Pancreas (tissue), 10 donors: ENCODE measurements at places on chromosomes 13 and 19. TPM values are rescaled to one million over a fixed set of nuclear protein-coding genes. Genes with fewer than 3 reads are reported as not detected.

Gene JAK3
- 6.6 TPM for total RNA-seq

Gene CYP4F2
- 0.43 TPM for total RNA-seq

Gene CEACAM6
- total RNA-seq, result 8.8 TPM

Gene LRRC63
- total RNA-seq, result not detected

Gene WDR62
- total RNA-seq, result 0.12 TPM

Gene DNAAF3
- 2.0 TPM for total RNA-seq

Gene EPSTI1
- 1.7 TPM for total RNA-seq

Gene IZUMO4
- 6.2 TPM for total RNA-seq

Gene RNF17
- total RNA-seq, result not detected

Gene KCNJ14
- total RNA-seq, result 0.31 TPM

Gene NECTIN2
- total RNA-seq, result 61.9 TPM

Gene FFAR1
- total RNA-seq, result 0.60 TPM

Gene ZNF708
- total RNA-seq, result 6.9 TPM

DNA sequence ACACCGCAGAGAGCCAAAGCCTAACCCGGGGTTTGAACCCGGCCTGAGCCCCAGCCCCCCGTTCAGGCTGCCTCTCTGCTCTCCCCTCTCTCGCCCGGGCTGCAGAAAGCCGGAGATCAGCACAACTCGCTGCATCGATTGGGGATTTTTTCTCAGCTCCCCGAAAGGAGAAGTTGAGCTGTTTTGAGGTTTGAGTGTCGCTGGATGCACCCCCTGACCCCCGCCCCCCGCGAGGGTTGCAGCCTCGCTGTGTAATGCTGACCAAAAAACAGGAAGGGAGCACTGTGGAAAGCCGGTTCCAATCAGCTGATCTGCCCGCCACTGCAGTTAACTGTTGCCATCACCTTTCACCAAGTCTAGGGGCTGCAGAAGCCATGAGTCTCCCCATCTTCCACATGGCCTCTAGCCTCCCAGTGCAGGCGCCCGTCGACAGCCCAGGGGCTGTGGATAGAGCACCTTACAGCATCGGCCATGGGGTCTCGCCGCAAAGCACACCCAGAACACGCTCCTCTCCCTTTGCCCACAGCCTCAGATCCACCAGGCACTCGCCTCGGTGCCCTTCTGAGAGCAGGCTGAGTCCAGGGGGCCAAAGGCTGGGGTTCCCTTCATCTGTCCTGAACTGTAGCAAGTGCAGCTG lies 34.5 kb downstream of the MYO9B start:
- H3K27ac ChIP-seq, result peak overlapping the region; percentile 37
- no peak overlapping the region for H3K4me3 ChIP-seq
- H3K4me1 ChIP-seq, result no peaks in the 10 kb centered on the region

- no peak overlapping the region for H3K27ac ChIP-seq
- no peaks in the 10 kb centered on the region for H3K4me1 ChIP-seq
- no peaks in the 10 kb centered on the region for H3K36me3 ChIP-seq
- H3K4me3 ChIP-seq, result no peak overlapping the region
Observed at GRCh38 chr13:46468570-46469463, 81.8 kb upstream of the RUBCNL start.

DNA sequence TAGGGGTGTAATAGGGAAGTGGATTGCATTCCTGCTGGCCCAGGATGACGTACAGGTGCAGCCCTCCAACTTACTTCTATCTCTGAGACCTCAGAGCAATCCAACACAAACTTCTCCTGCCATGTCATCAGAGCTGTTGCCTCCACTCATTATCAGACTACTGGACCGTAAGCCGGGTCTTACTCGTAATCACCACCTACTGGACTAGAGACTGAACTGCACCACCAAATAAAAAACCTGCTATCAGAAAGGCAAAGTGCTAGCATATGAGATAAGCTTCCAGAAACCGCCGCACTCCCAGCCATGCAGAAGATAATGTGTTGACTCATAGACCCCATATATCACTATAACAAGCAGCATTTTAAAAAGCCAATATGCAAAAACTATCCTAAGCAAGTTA lies 102.0 kb downstream of the SLITRK1 start:
- H3K4me3 ChIP-seq, result no peak overlapping the region
- no peak overlapping the region for H3K27ac ChIP-seq
- no peaks in the 10 kb centered on the region for H3K27me3 ChIP-seq
- H3K4me1 ChIP-seq, result no peaks in the 10 kb centered on the region

- no peak overlapping the region for H3K27ac ChIP-seq
- H3K36me3 ChIP-seq, result no peaks in the 10 kb centered on the region
- no peak overlapping the region for H3K4me3 ChIP-seq
- no peaks in the 10 kb centered on the region for H3K27me3 ChIP-seq
- H3K4me1 ChIP-seq, result peaks cover 5% of the 10 kb centered on the region
Observed at GRCh38 chr13:111614613-111615012, 294.2 kb downstream of the TEX29 start.

DNA sequence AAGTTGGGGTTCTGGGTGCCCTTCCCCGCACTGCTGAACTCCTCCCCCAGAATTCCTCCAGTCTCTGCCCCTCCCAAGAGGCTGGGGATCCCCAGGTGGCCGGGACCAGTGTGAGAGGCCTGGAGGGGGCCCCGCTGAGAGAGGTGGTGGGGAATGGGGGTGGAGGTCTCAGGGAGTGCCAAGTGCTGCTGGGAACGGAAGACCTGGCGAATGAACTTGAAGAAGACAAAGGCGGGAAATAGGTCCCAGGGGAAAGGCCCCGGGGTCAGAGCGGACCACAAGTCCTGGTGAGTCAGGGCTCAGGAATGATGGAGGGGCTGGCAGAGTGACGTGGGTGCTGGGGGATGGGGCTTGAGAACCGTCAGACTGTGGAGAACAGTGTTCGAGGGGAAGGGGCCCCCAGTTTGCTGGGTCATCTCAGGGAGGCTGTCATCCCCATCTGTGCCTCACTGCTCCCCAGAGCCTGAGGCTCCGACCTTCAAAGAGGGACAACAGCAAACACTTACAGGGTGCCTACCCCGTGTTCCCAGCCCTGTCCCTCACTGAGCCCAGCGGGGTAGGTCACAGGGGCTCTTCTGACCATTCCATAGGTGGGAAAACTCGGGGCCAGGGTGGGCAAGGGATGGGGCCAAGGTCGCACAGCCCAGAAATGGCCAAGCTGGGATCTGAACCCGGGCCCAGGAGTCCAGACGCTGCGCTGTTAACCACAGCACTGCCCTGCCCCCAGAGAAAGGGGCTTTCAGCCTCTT lies 16.0 kb upstream of the SEMA6B start:
- no peak overlapping the region for H3K27ac ChIP-seq
- no peaks in the 10 kb centered on the region for H3K27me3 ChIP-seq
- no peaks in the 10 kb centered on the region for H3K36me3 ChIP-seq
- H3K4me1 ChIP-seq, result no peaks in the 10 kb centered on the region
- DNase-seq, result no peak
- H3K4me3 ChIP-seq, result no peak overlapping the region

DNA sequence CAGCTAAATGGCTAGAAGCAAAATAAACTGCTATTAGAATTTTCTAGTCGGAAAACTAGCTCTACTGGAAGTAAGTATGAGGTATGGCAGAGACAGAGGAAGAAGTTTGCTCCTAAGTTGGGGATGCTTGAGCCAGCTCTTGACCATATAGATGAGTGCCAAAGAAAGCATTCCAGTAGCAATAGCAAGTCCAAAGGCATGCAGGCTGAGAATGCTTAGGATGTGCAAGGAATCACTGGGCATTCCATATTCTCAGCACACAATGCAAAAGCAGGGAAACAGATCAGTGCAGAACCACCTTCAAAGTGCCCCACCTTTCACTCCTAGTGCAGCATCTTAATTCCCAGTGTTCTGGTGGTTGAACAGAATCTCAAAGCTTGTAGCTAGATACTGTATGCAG lies 32.9 kb downstream of the SERTM1 start:
- no peak overlapping the region for H3K27ac ChIP-seq
- H3K36me3 ChIP-seq, result no peaks in the 10 kb centered on the region
- no peaks in the 10 kb centered on the region for H3K4me1 ChIP-seq
- H3K27me3 ChIP-seq, result no peaks in the 10 kb centered on the region

- DNase-seq, result no peak
- no peak overlapping the region for H3K27ac ChIP-seq
- no peaks in the 10 kb centered on the region for H3K36me3 ChIP-seq
- H3K27me3 ChIP-seq, result no peaks in the 10 kb centered on the region
- no peaks in the 10 kb centered on the region for H3K4me1 ChIP-seq
Observed at GRCh38 chr13:113187263-113187669, 21.2 kb downstream of the PCID2 start.

DNA sequence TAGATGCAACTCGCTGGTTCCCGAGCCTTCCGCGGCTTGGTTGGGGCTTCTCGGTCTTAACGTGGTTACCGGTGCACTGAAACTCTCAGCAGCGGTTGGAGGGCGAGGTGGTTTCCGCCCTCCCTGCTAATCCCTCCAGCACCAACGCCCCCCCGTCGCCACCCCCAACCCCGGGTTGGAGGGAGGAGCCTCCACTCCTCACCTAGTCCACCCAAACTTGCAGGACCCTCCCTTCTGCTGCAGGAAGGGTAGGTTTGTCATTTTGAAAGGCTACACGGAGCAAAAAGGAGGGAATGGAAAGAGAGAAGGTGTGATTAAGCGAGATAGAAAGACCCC lies 465.0 kb downstream of the ITGBL1 start:
- H3K27me3 ChIP-seq, result no peaks in the 10 kb centered on the region
- H3K4me1 ChIP-seq, result no peaks in the 10 kb centered on the region
- no peak overlapping the region for H3K4me3 ChIP-seq
- no peak overlapping the region for H3K27ac ChIP-seq

DNA sequence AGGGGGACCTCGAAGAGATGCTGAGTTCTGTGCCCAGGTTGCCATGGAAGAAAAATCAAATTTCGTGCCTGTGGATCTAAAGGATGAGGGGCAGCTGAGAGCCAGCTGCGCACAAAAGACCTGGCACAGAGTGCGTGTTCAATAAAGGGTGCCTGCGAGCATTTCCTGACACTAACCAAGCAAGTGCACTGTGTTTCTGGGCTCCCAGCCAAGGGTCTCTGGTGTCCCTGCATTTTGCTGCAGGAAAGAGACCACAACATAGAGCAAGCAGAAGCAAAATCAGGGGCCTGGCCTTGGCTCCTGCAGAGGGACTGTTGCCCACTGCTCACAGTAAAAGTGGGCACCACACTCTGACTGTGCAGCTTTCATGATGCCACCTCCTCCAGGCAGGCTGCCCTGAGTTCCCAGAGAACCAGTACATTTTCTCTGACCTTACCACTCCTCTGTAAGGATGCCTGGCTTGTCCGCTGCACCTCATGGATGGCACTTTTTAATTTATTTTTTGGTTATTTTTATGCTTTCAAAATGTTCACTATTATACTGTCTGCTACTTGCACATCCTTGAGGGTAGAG lies 70.8 kb upstream of the GPR12 start:
- H3K27ac ChIP-seq, result no peak overlapping the region
- no peak for DNase-seq
- H3K4me3 ChIP-seq, result no peak overlapping the region
- no peaks in the 10 kb centered on the region for H3K27me3 ChIP-seq
- H3K4me1 ChIP-seq, result no peaks in the 10 kb centered on the region

- H3K36me3 ChIP-seq, result peaks cover 5% of the 10 kb centered on the region
- H3K27me3 ChIP-seq, result no peaks in the 10 kb centered on the region
- no peak for DNase-seq
- no peak overlapping the region for H3K4me3 ChIP-seq
- H3K4me1 ChIP-seq, result no peaks in the 10 kb centered on the region
Observed at GRCh38 chr13:100646030-100646673, 28.4 kb downstream of the TMTC4 start.

- H3K27me3 ChIP-seq, result no peaks in the 10 kb centered on the region
- no peaks in the 10 kb centered on the region for H3K36me3 ChIP-seq
- no peak overlapping the region for H3K4me3 ChIP-seq
- DNase-seq, result no peak
- H3K27ac ChIP-seq, result no peak overlapping the region
Observed at GRCh38 chr13:64688893-64689677, 2541.1 kb downstream of the PCDH9 start.

- H3K27ac ChIP-seq, result no peak overlapping the region
- DNase-seq, result peak; percentile 54
- peak overlapping the region; percentile 67 for H3K4me3 ChIP-seq
- H3K4me1 ChIP-seq, result no peaks in the 10 kb centered on the region
- no peaks in the 10 kb centered on the region for H3K36me3 ChIP-seq
- no peaks in the 10 kb centered on the region for H3K27me3 ChIP-seq
Observed at GRCh38 chr19:39319892-39320248, 793 bp downstream of the LRFN1 start.

DNA sequence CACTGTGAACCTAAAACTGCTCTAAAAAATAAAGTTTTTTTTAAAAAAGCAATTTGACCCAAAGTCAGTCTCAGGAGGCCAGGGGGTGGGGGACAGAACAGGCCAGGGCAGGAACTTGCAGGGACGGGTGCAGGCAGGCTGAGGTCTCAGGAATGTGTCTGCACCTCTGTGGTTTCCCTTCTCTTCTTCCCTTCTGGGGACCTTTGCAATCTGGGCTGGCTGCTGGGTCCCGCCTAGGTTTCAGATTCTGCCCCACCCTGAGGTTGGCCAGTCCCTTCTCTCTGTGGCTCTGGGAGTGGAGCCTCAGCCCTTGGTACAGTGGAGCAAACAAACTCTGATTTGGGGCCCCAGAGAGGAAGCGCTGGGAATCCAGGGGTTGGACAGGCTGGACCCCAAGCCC lies 5.3 kb upstream of the F2RL3 start:
- DNase-seq, result no peak
- no peaks in the 10 kb centered on the region for H3K27me3 ChIP-seq
- H3K4me1 ChIP-seq, result no peaks in the 10 kb centered on the region
- H3K4me3 ChIP-seq, result no peak overlapping the region
- H3K36me3 ChIP-seq, result no peaks in the 10 kb centered on the region

GRCh38 chr19:44960906-44961728 lies 5.9 kb downstream of the CLPTM1 start:
- H3K27me3 ChIP-seq, result no peaks in the 10 kb centered on the region
- no peak overlapping the region for H3K27ac ChIP-seq
- peaks cover 10% of the 10 kb centered on the region for H3K4me1 ChIP-seq
- H3K36me3 ChIP-seq, result peaks cover 4% of the 10 kb centered on the region

- H3K27me3 ChIP-seq, result no peaks in the 10 kb centered on the region
- H3K36me3 ChIP-seq, result no peaks in the 10 kb centered on the region
- no peak overlapping the region for H3K4me3 ChIP-seq
- H3K27ac ChIP-seq, result no peak overlapping the region
- no peak for DNase-seq
Observed at GRCh38 chr13:22748866-22749577, 431.8 kb upstream of the SGCG start.

- no peaks in the 10 kb centered on the region for H3K27me3 ChIP-seq
- H3K36me3 ChIP-seq, result no peaks in the 10 kb centered on the region
- no peak overlapping the region for H3K4me3 ChIP-seq
Observed at GRCh38 chr13:79895416-79895815, 414.5 kb downstream of the NDFIP2 start.

GRCh38 chr19:12965812-12966135 lies 3.6 kb upstream of the DAND5 start:
- H3K27ac ChIP-seq, result peak overlapping the region; percentile 10

- no peak for DNase-seq
- H3K4me3 ChIP-seq, result no peak overlapping the region
- no peaks in the 10 kb centered on the region for H3K36me3 ChIP-seq
- H3K4me1 ChIP-seq, result no peaks in the 10 kb centered on the region
- H3K27ac ChIP-seq, result no peak overlapping the region
Observed at GRCh38 chr19:33436360-33437345, 63.1 kb downstream of the CEBPG start.

GRCh38 chr13:72726726-72727416 lies 558 bp downstream of the MZT1 start:
- peak overlapping the region; percentile 50 for H3K27ac ChIP-seq
- peak; percentile 68 for DNase-seq
- no peaks in the 10 kb centered on the region for H3K4me1 ChIP-seq
